HL-60 (cell line): ENCODE measurements at places on chromosomes 3 and 15.
A peak's percentile ranks its signal among the peaks of the same experiment; 100 is the strongest.

- no peak for DNase-seq
Measured at GRCh38 chr3:117893001-117893400, 1141.6 kb downstream of the IGSF11 start.

- DNase-seq, result no peak
Measured at GRCh38 chr3:43399034-43399433, 112.7 kb downstream of the SNRK start.

DNA sequence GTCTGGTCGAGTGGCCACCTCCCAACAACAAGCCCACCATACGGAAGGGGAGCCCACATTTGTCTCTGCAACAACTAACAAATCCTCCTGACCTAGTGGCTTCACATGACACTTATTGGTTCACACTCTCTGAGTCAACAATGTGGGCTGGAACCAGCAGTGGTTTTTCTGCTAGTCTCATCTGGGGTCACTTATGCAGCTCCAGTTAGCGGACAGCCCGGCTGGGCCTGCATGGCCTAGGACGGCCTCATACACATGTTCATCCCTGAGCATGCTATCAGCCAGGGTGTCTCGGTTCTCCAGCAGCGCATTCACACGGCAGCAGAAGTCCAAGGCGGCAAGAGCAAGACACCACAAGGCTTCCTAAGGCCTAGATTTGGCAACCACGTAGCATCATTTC is 281.7 kb downstream of the XXYLT1 start:
- no peak for DNase-seq

- DNase-seq, result no peak
Measured at GRCh38 chr3:71662056-71662455, 63.1 kb downstream of the EIF4E3 start.

- no peak for DNase-seq
Measured at GRCh38 chr3:31230425-31231223, 302.1 kb upstream of the STT3B start.

- DNase-seq, result no peak
Measured at GRCh38 chr3:103126115-103126514, 691.3 kb downstream of the ZPLD1 start.

DNA sequence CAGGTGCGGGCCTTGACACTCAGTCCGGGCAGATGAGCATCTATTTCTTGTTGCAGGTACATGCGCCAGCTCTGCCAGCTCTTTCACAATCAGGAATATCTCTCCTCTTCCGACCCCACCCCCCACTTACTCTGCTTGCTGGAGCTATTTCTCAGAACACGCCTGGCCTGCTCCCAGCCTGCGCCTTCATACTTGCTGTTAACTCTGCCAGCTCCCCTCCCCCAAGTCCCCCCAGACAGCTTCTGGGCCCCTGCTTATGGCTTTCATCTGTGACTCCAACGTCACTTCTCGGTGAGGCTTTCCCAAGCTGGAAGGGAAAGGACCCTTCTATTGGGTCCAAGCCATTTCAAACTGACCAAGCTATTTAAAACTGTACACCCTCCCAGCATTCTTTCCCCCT is 15.2 kb downstream of the MAGEF1 start:
- DNase-seq, result no peak

DNA sequence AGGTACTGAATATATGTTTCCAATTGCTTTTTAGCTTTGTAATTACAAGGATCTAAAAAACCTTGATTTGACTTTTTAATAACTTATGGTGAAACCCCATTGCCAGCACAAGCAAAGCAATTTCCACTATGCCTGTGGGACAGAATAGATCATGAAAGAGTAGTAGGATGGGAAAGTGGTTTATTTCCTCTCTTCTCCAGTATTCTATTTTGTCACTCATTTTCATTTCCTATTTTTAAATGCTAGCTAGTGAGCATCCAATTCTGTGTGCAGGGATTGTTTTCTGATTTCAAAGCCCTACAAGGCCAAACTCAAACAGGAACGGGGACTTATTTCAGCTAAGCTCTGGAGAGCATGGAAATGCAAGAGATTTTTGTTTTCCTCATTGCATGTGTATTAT is 132.0 kb upstream of the TGFBR2 start:
- DNase-seq, result no peak

DNA sequence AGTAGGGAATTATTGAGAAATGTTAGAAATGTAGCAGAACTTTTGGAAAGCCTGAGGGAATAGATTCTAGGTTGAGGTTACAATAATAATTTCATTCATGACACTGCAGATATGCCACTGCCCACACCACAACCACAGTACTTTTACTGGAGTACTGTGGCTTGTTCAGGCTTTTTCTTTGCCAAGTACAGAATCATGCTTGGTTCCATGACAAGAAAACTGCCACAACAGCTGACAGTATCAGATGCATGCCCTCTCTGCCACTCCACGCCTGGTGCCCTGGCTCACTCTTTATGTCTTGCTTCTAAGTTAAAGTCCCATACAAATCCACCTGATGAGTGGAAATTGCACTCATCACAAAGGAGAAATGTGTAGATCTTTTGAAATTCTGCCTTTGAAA is 398.6 kb downstream of the ZIC1 start:
- DNase-seq, result no peak

DNA sequence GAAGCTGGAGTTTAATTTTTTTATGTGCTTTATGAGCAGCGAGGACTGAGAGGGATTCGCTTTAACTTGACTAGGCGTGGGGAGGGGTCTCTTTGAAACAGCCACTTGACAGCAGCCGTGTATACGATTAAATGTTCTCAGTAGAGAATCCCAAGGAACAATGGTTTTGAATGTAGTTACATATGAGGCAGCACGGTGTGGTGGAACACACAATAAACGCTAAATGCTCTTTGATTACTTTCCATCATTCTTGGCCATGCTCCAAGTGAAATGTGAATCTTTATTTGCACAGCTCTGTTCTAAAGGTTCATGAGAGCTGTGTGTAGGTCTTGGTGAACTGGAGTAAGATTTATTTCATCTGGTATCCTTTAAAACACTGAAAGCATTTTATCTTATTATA is 251.4 kb upstream of the TGFBR2 start:
- no peak for DNase-seq

DNA sequence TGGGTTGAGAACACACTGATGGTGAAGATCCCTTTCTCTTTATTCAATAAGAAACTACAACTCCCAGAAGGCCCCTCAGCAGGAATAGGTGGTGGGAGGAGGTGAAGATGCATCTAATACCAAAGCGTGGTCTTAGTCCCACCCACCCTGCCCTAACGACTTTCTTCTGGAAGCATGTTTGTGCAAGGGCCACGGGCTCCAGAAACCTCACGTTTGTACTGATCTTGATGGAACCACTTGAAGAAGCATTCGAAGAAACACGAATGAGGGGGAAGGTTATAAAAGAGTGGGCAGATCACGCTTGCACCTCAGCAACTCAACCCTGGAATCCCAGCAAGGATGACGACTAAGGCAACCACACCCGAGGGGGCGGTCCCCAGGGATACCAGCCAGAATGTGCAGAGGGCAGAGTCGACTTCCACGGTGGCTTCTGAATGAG is 10.6 kb upstream of the SLC25A36 start:
- no peak for DNase-seq

DNA sequence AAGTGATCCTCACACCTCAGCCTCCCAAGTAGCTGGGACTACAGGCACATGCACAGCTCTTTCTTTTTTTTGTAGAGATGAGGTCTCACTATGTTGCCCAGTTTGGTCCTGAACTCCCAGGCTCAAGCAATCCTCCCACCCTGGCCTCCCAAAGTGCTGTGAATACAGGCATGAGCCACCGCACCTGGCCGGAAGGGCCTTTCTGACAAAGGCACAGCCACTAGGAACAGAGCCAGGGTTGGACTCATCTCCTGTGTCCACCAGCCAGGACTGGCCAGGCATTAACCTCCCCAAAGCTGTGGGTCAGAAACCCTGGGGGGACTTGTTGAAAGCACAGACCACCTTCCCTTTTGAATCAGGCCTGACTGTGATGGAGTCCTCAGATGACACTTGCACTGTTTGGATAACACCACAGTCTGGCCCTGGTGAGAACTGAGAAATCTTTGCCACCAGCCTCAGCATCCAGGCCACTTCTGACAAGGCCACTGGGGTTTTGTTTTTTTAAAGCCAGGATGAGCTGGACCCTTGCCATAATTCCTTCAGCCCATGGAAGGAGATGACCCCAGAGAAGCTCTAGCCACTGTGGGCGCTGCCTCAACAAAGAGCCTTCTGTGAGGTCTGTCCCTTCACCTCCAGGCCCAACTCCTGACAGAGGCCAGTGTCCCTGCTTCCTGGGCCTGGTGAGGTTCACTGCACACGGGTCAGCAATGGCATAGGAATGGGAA is 4.8 kb downstream of the TKT start:
- no peak for DNase-seq

- DNase-seq, result no peak
Measured at GRCh38 chr3:8982509-8982908, 19.2 kb upstream of the RAD18 start.

GRCh38 chr15:84800365-84800806 is 16.8 kb upstream of the ALPK3 start:
- no peak for DNase-seq

DNA sequence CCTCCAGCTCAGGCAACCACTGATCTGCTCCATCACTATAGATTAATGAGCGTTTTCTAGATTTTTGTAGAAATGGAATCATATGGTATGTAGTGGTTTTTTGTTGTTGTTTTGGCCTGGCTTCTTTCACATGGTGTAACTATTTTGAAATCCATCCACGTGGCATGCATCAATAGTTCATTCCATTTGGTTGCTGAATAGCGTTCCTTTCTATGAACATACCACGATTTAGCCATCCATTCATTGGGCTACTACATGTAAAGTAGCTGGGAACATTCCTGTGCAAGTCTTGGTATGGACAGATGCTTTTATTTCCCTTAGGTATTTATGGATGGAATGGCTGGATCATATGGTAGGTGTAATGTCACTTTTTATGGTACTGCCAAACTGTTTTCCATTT is 10.7 kb upstream of the CHSY1 start:
- DNase-seq, result no peak

DNA sequence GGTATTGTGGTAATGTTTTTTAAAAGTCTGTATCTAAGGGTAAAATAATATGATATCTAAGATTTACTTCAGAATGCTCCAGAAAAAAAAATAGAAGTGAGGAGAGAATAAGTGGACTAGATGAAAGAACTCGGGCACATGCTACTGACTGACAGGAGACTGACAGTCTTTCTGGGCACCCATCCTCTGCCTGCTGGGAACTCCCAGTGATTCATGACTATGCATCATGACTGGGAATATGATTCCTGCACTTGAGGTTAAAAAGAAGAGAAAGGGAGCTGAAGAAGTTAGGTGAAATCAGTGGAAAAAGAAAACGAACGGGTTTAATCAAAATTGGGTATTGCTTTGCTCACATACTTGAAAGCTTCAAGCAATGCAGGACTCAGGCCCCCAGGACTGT is 35.7 kb upstream of the SPSB4 start:
- DNase-seq, result no peak

- peak; percentile 32 for DNase-seq
Measured at GRCh38 chr3:185152410-185153170, at the start of gene C3orf70. Gene C3orf70, minus strand, starts transcription at chr3:185153060. Its CDS starts 237 bp downstream, at chr3:185152823.

DNA sequence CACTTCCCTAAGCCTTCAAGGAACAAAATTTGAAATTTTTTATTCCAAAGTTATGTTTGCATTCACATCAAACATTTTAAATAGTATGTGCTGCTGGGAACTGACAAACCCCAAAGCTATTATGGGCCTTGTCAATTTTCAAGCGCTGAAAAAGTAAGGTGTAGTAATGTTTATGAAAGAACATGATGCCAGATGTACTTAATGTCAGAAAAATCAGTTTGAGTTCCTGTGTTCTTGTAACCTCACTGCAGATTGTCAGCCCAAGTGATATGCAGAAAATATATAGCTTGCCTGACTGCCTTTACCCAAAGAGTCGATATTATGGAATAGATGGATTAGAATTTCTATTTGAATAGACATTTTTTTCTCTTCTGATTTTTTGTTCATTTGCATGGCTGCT is 20.8 kb upstream of the DIPK2A start:
- DNase-seq, result no peak

DNA sequence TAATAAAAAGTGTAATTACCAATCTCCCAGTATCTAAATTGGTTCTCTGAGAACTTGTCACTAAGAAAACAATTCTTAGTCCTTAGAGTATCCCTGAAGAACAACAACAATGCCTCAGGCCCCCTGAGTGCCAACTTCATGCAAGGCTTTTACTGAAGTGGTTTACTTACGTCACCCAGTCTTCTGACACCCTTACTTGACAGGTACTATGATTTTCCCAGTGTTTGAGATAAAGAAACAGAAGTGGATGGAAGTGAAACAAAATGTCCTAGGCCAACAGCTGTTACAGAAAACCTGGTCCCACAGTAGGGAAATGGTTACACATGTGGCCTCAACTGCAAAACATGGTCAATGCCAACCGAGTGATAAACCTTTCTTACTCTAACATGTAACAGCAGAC is 331.1 kb downstream of the FOXP1 start:
- DNase-seq, result no peak

- no peak for DNase-seq
Measured at GRCh38 chr3:43214616-43215015, 71.7 kb upstream of the SNRK start.

DNA sequence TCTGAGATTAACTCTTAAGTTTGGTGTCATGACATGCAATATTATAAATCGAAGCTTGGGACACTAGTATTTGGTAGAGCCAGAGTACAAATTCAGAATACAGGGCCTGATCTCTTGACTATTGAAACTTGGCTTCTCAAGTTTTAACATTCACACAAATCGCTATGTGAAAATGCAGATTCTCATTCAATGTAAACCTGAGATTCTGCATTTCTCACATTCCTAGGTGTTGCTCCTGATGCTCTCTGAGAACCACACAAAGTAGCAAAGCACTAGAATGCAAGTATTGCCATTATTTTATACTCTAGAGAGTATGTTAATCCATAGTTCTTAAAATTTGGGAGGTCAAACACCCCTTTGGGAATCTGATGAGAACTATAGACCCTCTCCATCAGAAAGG is 47.9 kb downstream of the WDR49 start:
- no peak for DNase-seq

DNA sequence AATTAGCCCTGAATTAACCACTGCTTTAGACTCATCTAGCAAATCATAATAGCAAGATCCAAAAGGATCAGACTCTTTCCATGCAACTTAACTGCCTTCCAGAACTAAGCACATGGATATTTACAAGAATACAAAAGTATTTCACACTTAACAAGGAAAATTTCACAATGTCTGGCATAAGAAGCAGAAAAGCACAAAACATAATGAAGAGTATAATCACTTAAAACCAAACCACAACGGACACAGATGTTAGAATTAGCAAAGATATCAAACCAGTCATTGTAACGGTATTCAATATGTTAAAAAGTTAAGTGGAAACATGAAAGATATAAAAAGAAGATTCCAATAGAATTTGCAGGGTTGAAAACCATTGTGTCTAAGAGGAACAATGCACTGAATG is 51.5 kb upstream of the COL6A6 start:
- DNase-seq, result no peak
